ENCODE measurements at places on chromosomes 2 and 18.

GRCh38 chr2:67772216-67773170, 290.3 kb downstream of the C1D start:
- DNase-seq, result no peak

GRCh38 chr2:158818511-158818910, 23.4 kb downstream of the DAPL1 start:
- no peak for DNase-seq

DNA sequence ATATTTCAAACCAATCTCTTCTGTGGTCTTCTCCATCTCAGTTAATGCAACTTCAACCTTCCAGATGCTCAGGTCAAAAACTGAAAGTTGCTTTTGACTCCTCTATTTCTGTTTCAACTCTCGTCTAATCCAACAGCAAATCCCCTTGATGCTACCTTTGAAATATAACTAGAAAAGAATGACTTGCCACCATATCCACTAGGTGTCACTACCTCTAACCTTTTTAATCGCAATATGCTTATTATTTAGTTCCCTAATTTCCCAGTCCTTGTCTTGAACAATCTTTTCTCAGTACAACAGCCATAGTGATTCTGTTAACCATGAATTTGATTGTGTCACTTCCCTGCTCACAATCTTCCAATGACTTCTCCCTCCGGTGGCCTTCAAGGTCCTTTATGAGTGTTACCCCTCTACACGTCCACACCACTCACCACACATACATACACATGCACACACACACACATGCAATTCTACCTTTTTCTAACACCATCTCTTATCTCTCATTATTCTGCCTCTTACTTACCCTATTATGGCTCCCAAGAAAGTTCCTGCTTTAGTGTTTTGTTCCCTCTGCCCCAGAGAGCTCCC, 245.5 kb upstream of the KCNJ3 start:
- DNase-seq, result no peak

DNA sequence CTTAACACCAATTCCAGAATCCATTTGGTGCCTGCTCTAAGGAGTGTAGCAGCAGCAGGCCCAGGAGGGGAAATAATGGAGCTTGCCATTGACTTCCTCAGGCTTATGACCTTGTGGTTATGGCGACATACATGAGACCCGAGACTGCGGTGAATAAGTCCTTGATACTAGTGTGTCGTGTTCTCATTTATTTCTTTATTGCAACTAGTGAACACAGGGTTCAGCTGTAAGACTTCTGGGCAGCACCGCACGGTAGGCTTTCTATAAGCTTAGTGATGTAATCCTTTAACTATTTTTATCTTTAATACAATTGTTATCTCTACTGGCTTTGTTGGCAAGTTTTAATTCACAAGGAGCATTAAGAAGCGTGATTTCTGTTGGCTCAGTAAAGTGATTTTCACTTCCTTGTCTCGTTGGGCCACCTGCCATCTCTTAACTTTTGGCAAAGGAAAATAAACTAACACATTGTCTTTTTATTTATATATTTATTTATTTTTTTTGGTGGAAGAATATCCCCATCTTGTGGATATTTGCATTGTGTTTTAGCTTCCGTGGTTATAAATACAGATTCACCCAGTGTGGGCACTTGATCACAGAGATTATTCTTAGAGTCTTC, 139.8 kb downstream of the LTBP1 start:
- DNase-seq, result no peak

GRCh38 chr2:59034837-59035236, 793.7 kb upstream of the FANCL start:
- DNase-seq, result no peak

DNA sequence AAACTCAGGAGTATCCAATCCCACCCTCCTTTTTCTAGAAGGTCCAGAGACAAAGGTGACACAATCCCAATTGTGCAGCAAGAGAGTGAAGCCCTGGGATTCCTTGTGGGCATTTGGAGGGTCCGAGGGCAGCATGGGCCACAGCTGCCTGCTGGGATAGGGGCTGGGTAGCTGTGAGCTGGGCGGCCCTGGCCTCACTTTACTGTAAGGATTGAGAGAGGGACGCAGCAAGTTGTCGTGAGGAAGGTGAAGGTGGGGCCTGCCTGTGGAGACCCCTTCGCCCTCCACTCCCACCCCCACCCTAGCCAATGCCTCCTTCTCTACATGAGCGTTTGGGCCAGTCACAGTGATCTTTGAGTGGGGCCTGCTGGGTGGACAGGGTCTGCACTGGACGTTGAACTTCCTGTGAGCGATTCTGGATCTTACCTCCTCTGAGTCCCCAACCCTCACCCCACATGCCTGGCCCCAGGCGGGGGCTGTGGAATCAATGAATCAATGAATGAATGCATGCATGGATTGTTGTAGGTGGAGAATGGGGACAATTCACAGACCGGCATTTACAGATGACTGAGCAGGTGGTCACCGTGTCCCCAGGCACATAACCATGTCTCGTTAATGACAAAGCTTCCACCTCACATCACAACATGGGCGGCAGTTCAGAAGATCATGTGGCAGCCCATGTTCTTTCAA, 107.2 kb downstream of the INHBB start:
- DNase-seq, result no peak

DNA sequence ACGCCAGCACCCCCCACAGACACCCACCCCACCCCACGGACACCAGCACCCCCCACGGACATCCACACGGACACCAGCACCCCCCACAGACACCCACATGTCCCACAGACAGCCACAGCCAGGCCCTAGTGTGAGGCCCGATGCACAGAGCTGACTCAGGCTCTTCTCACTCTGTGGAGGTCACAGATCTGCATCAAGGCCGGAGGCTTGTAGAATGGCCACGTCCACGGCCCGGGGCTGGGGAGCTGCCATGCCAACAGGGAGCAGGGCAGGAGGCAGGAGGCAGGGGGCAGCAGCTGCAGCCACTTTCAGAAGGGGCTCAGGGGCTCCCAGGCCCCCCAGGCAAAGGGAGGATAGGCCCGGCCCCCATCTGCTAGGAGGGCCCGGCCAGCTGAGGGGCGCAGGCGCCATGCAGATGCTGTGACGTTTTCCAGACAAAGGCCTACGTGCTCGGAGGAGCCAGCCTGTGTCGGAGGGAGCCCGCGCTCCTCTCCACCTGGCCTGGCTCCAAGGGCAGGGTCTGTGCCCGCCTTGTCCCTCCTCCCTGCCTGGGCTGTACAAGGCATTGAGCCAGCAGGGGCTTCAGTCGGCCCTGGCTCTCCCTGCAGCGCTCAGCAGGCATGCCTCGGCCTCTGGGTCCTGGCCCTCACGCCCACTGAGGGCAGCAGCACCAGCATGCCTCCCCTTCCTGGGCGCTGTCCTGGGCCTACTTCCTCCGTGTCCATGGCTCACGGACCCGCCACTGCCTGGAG, 249.0 kb downstream of the TWIST2 start:
- no peak for DNase-seq

- no peak for DNase-seq
Observed at GRCh38 chr18:21456428-21457178, 143.9 kb downstream of the ESCO1 start.

GRCh38 chr2:211306929-211307328, 750.5 kb downstream of the CPS1 start:
- no peak for DNase-seq

DNA sequence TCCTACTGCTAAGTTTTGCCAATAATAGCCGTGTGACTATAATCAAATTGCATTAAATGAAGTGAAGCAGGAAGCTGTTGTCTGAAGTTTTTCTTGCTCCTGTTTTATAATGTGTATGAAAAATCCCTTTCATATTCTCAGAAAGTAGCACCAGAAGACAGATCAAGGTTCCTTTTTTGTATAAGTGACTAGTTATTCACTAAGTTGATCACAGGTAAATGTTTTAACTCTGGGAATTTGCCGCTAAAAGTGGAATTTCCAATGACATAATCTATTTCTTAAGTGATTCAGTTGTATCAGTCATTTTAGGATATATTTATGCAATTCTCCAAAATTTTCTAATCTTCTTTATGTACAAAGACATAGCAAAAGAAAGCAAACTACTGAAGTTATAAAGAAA, 99.6 kb downstream of the DPP4 start:
- DNase-seq, result no peak

- no peak for DNase-seq
Observed at GRCh38 chr18:74455386-74455785, 1.7 kb downstream of the DIPK1C start.

DNA sequence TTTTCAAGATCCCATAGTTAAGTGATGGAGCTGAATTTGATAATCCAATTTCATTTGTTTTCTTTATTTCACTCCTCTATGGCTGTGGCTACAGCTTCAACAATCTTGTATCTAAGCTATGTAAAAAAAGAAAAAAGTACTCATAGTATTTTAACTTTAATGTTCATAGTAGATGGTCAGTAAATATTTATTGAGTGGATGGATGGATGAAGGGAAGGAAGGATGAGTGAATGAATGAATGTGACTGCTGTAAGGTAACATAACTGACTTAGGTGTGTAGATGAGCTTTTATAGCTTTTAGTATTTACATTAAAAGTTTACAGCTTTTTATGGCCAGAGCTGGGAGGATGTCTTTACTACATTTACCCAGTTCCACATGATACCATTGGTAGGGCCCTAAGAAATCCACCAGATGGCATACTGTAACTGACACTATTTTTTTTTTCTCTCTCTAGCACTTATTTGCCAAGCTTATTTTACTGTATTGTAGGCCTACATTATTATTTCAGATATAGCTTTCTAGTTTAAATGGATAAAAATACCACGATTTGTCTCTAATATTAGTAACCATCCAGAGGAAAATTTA, 13.4 kb upstream of the HRH4 start:
- no peak for DNase-seq

- DNase-seq, result no peak
Observed at GRCh38 chr2:39513641-39514094, 76.6 kb upstream of the MAP4K3 start.

DNA sequence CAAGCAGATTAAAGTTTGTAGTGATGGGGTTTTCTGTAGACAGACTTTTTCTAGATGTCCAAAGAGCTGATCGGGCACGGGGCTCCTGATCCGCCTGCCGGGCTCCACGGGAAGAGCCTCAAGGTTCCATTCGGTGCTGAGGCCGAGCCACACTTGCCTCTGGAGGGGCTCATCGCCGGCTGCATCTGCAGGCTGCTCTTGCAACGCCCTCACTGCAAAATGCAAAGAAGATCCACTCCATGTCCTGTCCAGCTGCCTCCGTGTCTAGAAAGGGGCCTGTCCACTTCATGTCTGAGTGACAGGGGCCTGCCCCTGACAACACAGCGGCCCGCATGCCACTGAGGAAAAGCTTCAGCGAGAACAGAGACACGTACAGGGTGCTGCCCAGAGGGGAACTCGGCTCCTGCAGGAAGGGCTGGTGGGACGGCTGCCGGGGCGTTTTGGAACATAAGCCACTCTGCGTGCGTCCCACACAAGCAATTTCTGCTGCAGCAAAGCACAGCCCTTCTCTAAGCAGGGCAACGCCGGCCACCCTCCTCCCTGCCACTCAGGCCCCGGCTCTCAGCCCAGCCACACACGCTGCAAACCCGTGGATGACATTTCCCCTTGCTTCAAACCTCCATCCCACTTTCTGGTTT, 53.6 kb upstream of the CTDP1 start:
- no peak for DNase-seq

- DNase-seq, result no peak
Observed at GRCh38 chr18:3500016-3500415, 50.0 kb downstream of the TGIF1 start.

DNA sequence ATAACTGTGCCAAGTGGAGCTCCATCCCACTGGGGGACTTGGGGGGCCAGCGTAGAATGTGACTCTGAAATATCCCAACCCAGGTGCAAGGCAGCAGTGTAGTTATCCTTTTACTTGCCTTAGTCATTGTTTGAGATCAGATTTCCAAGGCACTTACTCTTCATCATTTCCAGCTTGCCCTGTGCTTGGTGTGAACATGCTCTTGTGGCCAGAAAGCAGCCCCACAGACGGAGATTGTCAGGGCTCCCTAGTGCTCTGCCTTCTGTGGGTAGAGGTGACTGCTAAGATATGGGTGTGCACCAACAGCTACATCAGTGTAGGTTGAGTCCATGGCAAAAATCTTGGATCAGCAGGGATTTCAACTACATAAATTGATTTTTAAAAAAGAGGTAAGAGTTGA, 2010.0 kb upstream of the PIK3C3 start:
- no peak for DNase-seq

GRCh38 chr2:197803033-197803444, 1.4 kb upstream of the PLCL1 start:
- DNase-seq, result no peak

DNA sequence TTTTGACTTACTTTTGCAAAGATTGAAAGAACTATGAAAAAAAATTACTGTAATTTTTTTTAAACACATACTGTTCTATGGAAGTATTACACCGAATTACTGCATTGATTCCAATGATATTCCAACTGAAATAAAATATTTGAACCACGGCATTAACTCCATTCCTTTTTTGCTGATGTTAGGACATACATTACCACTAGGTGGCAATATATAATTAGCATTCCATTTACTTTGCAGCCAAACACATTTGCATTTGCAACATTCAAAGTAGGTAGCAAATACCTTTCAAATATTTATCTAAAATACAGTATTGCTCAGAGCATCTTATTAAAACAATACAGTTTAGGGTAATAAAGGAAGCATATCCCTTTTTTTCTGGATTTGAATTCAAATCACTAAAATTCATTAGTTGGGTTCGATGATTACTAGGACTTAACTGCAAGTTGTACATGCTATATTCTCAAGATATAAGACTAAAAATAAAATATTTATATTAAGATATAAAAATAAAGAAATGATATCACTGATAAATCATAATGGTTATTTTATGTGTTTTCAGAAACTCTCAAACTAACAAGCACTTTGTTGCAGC, 31.3 kb downstream of the LANCL1 start:
- no peak for DNase-seq

DNA sequence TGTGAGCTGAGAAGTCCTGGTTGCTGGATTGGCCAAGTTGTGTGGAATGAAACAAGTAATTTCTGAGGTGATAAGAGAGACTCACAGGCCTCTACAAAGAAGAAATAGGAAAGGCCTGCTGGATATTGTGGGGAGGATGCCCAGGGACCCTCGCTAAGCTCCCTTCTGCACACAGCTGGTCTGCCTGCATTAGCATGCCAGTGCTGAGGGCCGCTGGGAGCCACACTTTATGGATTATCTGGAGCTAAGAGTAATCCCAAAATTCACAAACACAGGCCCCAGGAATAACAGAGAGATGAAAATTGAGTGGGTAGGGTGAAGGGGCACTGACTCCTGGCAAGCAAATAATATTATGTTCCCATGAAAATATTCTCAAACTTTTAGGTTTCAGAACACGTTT, 114.9 kb upstream of the SIX3 start:
- DNase-seq, result no peak

DNA sequence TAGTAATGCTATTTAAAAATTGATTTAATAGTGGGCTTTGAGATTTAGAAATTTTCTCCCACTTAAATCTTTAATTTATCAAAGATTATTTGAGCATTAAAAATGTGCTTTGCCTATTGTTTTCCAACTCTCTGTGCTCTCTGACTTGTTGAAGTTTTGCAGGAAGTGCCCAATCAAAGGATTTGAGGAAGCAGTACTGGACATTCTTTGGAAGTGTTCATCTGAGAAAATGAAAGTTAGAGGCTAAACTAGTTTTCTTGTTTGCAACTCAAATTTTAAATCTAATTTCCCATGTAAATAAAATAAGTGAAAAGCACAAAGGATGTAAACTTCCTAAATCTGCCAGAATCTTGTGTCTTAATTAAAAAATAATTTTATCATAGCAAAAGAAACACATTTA, 89.1 kb downstream of the CAMKMT start:
- no peak for DNase-seq

GRCh38 chr2:437756-438393, 150.0 kb upstream of the ALKAL2 start:
- DNase-seq, result no peak
